T-helper 17 cell (primary cell): ENCODE measurements at places on chromosomes 13 and 19.

DNA sequence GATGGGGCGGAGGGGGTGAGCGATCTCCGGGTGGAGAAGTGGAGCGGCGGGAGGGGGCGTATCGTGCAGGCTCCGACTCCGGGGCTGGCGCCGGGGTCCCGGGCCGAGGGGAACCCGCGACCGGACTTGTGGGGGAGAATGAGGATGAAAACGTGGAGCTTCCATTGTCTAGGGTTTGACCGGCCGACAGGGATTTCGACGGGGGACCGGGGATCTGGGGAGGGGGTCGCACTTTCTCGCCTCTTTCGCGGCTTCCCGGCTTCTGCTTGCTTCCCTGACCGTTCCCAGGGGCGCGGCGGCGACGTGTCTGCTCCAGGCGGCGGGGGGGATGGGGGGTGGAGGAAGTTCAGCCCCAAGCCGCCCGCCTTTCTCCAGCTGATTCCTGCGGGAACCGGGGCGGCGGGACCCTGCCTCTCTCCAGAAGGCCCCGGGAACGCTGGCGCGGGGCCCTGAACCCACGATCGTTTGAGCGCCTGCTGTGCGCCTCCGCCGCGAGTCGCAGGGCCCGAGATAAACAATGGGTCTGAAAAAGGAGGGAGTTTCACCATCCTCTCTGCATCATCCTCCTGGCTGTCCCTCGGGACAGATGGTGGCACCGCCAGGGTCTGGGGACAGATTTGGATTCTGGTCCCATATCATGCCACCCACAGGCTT lies 790 bp downstream of the TPM4 start:
- no peak for DNase-seq

DNA sequence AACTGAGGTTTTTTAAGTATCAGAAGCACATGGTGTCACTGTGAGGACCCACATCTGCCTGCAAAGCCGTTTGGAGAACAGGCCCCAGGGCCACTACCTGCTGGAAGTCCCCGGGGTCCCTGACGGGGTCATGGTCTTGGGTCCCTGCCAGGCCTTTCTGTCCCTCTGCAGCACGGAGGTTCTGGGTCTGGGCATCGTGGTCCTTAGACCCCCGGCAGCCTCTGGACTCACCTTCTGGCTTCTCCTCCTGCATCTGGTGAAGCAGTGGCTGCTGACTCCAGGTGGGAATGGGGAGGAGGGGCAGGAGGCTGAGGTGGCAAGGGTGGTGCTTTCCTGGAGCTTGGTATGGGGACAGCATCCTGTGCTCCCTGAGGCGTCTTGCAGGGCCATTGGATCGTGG lies 198.6 kb downstream of the TEX29 start:
- no peak for DNase-seq

DNA sequence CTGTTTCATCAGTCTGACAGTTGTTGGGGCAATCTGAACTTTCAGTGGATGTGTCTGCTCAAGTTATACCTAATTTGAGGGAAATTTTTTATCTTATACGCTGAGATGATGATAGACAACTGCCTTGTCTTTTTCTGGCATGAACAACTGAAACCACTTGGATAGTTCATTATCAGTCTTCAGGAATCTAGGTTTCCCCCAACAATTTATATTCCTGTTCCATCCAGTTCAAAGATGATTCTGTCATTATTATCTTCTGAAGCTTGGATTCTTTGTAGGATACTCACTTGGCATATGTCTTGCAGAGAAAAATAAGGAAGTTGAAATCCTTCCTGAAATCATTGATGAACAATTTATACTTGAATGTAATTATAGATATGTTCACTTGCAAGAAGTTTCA lies 193.7 kb downstream of the LMO7 start:
- no peak for DNase-seq

DNA sequence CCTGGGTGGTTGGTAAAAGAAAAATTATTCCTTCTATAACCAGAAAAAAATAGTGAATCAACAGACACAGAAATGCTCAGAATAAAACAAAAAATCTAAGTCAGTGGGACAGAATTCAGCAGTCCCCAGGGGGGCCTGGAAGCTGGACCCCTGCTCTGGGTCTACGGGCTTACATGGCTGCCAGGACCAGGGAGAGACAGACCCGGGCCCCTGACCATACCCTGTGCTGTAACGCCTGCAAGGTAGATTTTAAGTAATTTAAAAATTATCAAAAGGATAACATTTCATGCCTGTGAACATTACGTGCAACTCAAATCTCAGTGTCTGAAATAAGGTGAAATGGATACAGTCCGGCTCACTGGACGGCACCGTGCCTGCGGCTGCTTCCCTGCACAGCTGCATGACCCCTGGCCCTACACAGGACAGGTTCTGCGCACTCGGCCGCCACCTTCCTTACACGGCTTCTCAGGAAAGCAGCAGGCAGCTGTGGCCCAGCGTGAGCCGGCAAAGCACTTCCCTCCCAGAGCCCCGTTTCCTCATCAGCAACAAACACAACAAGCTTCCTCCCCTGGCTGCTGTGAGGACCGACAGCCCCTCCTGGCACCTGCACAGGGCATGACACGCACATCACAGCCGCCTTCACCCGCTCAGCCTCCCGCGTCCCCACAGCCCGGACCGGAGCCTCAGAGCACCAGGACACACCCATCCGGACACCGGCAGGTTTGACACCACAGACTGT lies 22.2 kb downstream of the RASA3 start:
- peak; percentile 48 for DNase-seq

- no peak for DNase-seq
Observed at GRCh38 chr19:55494172-55494761, 6.0 kb downstream of the SSC5D start.

DNA sequence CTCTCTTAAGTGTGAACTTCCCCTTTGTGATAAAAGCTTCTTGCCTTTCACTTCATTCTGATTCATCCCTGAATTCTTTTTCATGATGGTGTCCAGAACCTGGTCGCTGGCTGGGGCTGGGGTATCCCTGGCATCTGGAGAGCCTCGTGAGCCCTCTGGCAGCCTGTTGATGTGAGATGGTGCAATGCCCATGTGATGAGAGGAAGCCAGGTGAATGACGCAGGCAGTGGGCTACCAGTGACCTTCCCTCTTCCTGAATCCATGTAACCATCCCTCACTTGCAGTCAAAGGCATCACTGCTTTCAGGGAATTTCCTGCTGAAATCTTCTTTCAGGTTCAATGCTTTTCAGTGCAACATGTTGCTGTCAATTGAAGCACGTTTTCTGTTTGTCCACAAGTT lies 158.6 kb upstream of the SLC10A2 start:
- no peak for DNase-seq

DNA sequence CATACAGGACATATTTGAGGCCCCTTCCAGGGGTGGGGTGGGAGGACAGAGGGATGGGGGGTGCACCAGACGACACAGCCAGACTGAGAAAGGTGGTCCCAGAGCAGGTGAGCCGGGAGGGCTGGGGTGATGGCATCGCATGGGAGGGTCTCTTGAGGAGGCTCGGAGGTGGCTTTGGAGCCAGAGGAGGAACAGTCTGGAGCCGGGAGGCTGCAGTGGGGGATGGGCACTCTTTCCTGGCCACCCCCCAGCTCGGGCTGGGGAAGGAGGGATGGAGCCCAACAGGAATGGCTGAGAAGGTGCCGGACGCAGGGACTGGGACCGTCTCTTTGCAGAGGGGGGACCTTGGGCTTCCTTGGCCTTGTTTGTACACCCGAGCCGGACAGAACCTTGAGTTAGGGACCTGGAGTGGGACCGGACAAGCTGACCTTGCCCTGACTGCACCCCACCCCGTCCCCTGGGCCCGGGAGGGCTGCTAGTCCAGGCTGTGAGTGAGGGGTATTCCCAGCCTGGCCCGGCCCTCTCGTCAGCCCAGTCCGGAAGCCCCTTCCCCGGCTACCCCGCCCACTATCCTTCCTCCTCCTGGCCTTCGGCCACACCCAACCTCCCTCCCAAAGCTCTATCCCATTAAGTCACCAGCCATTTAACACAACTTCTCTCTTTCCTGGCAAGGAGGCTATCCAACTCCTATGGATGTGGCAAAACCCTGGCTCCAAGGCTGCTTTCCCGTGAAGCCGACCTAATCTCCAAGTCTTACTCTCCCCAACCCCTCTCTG lies 816 bp upstream of the TBXA2R start:
- no peak for DNase-seq

DNA sequence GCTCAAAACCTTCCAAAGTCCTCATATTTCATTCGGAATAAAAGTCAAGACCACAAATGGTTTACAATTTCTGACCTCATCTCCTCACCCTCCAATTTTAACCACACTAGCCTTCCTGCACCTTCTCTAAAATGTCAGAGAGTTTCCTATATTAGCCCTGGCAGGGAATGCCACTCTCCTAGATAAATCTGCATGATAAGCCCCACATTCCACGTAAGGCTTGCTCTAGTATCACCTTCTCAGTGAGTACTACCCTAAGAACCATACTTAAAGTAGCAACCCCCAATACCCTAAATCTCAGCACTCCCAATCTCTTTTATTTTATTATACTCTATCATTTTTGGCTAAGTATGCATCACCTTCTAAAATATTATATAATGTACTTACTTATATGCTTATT lies 100.5 kb upstream of the SLITRK5 start:
- DNase-seq = no peak

DNA sequence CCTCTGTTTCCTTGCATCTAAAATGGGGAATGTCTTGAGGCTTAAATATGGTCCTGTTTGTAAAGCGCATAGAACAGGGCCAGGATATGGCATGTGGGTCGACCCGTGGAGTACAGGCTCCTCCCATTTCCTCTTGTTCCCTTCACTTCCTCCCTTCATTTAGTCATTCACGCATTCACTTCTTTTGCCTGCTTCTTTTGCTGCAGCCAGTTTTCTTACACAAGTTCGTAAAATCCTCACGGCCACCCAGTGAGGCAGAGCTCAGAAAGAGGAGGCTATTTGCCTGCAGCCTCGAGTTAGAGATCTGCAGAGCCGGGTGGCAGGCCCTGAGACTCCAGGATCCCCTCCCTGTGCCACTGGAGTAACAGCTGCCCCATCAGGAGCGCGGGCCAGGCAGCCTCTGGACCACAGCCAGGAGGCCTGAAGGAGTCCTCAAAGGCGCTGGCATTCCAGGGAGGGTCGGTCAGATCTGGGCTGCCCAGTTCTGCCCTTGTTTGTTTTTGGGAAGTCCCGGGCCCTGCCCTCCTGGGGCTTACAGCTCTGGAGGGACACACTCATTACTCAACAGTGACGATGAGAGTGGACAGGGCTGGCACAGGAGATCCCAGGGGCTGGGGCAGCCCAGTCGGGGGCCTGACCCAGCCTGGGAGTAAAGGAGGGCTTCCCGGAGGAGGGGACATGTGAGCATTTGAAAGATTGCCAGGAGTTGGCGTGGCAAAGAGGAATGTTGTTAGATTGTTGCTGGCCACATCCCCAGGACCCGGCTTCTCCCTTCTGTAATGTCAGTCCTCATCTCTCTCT lies 4.6 kb downstream of the PPP5C start:
- no peak for DNase-seq

DNA sequence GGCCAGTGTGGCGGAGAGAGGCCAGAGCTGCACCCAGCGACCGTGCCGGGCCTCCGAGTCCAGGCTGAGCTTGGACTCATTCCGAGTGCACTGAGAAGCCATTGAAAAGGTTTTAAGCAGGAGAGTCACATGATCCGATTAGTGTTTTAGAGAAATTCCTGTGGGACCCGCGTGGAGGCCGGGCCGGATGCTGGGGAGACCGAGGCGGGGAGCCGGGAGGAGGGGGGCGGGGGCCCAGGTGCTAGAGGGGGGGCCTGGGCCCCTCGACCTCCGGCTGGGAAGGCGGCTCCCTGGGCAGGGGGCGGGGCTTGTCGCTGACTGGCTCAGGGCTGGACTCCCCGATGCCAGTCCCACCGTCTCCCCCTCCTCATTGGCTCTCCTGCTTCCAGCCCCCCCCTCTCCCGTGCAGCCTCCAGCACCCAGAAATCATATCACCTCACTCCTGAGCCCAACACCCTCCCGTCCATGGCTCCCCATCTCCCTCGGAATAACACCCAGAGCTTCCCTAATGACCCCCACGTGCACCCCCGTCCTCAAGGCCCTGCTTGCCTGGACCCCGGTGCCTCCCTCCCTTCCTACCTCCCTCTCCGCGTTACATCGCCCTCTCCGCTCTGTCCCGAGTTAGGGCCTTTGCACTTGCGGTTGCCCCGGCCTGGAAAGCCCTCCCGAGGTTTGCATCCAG lies 5.2 kb upstream of the ZNF579 start:
- no peak for DNase-seq
